H54 (cell line): ENCODE measurements at places on chromosomes 13 and 19.

DNA sequence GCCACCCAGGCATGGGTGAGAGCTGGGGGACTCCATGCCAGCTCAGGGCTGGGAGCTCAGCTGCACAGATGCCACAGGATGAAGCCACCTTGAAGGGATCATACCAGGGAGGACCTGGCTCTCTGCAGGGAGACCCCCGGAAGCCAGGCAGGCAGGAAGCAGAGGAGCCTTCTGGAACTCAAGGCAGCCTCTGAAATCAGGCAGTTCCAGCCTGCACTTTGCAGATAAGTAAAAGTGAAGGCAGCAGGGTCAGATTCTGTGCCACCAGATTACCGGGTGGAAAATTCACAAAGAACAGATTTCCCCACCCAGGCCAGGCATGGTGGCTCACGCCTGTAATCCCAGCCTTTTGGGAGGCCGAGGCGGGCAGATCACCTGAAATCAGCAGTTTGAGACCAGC lies 2.5 kb downstream of the TMEM259 start:
- DNase-seq = no peak

GRCh38 chr13:37306778-37307544 lies 201.5 kb upstream of the CSNK1A1L start:
- peak; percentile 13 for DNase-seq

DNA sequence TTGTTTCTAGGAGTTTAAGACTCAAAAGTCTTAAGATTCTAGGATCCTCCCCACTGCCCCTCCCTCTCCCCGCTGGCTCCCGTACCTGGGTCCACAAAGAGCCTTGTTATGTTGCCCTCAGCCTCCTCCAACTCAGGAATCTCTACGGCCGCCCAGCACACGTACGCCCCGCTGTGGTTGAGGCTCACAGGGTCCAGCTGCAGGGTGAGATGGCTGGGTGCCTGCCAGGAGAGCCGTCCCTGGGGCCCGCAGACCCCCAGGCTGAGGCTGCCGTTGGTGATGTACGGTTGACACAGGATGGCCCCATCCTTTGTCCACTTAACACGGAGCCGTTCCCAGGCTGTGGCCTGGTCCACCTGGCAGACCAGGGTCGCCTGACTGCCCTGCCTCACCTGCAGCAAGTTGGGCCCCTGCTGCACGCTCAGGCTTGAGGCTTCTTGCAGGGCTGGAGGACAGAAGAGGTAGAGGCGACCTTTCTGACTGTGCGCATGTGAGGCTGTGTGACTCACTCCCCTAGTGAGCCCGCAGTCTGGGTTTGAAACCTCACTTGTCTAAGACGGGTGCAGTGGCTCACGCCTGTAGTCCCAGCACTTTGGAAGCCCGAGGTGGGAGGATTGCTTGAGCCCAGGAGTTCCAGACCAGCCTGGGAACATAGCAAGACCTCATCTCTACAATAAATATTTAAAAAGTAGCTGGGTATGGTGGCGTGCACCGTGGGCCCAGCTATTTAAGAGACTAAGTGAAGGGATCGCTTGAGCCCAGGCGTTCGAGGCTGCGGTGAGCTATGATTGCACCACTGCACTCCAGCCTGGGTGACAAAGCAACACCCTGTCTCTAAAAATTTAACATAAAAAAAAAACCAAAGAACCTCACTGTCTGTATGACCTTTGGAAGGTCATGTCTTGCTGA lies 4.0 kb downstream of the TMIGD2 start:
- DNase-seq = no peak

- no peak for DNase-seq
Observed at GRCh38 chr13:111370570-111371535, 50.4 kb downstream of the TEX29 start.

DNA sequence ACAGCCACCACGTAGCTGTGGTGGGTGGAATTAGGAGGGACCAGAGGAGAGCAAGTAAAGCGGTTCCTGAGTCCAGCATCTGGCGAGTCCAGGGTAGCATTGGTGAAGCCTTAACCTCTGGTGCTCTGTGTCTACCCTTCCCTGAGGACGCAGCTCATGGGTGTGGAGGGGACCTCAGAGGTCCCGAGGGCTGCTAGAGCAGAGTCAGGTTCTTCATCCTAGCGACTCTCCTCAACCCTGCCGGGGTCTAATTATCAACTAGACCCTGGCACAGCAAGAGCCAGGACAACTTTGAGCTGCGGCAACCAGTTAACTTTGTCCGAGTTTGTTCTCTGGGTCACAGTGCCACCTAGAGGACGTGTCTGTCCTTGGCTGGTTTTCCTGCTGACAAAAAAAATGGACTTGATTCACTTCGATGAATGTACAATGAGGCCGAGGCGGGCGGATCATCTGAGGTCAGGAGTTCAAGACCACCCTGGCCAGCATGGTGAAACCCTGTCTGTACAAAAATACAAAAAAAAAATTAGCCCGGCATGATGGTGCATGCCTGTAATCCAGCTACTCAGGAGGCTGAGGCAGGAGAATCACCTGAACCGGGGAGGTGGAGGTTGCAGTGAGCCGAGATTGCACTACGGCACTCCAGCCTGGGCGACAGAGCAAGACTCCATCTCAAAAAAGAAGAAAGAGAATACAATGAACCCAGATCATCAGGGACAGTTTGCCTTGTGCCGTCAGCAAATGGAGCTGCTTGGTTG lies 25.0 kb downstream of the TSSK6 start:
- DNase-seq = peak; percentile 79

- DNase-seq = no peak
Observed at GRCh38 chr19:19362075-19362474, 41.4 kb downstream of the MAU2 start.

- no peak for DNase-seq
Observed at GRCh38 chr13:45847554-45848224, 3.9 kb downstream of the SIAH3 start.

- no peak for DNase-seq
Observed at GRCh38 chr13:110338441-110339101, 31.5 kb downstream of the COL4A2 start.

GRCh38 chr19:45876161-45876410 lies 9.9 kb downstream of the IRF2BP1 start:
- DNase-seq = no peak

DNA sequence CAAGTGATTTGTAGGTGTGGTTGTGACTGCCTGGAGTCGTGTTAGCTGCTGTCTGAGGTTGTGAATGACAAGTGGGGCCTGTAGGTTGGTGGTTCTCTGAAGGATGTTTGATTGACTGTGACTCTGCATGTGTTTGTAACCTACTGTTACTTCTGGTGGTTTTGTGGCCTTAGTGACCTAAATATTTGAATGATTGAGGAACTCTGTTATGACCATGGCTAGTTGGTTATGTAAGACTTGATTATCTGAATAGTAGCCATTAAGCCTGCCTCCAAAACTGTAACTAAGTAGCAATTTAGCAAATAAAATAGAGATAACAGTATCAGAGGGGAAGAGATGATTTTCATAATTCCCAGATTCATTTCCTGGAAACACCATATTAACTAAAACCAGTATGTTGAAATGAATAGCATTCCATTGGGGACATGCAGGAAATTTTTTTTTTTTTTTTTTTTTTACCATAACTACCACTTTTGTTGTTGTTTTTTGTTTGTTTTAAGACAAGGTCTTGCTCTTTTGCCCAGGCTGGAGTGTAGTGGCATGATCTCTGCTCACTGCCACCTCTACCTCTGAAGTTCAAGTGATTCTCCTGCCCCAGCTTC lies 865 bp downstream of the ZNF382 start:
- no peak for DNase-seq

GRCh38 chr13:98890186-98890585 lies 87.7 kb downstream of the DOCK9 start:
- DNase-seq = peak; percentile 66

- DNase-seq = peak; percentile 4
Observed at GRCh38 chr13:35630551-35631275, 154.2 kb upstream of the MAB21L1 start.

DNA sequence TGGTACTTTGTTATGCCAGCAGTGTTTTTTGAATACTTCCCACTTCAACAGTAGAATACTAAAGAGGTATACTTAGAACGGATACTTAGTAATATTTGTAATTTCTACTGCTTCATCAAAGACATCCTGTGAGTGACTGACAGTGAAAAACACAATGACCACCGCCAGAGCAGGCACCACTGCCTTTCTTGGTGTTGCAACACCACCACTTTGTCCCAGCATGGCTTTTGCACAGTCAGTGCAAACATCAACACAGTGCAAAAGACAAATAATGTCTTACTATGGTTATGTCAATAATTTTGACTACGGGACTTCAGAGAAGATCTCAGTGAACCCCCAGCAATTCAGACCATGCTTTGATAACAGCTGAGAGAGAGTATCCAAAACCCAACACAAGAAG lies 220.5 kb downstream of the RBM26 start:
- no peak for DNase-seq

DNA sequence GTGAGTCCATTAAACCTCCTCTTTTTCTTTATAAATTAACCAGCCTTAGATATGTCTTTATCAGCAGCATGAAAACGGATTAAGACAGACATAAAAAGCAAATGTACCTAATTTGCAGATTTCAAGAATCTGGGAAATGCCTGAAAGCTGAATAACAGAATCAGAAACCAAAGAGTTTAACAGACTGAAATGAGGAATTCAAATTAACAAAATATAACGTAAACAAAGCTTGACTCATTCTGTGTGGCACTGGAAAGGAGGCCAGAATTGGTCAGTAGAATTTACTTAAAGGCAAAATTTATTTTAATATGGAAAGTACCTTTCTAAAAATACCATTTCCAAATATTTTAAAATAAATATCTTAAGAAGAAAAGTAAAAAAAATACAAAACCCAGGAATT lies 540.6 kb upstream of the HTR2A start:
- DNase-seq = no peak

- no peak for DNase-seq
Observed at GRCh38 chr13:112819816-112820215, 130.0 kb downstream of the ATP11A start.

- DNase-seq = no peak
Observed at GRCh38 chr19:14830702-14831101, 4.3 kb downstream of the OR7A5 start.

DNA sequence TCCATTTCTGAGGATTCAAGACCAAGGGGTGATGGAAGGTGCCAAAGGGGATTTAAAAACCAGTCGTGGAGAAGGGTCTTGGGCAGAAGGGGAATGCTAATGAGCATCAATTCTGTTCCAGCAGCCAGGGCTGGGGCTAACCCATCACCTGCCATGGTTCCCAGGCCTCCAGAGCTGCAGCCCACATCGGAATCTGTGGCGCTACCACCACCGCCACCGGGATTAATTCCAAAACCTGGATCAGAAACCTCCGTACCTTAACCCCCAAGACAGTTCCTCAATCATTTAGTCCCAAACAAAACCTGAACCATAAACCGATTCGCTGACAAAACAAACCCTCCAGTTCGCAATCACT lies 583 bp downstream of the ZNF615 start:
- peak; percentile 14 for DNase-seq

GRCh38 chr19:1040476-1041271 lies 767 bp downstream of the ABCA7 start:
- DNase-seq = peak; percentile 99

DNA sequence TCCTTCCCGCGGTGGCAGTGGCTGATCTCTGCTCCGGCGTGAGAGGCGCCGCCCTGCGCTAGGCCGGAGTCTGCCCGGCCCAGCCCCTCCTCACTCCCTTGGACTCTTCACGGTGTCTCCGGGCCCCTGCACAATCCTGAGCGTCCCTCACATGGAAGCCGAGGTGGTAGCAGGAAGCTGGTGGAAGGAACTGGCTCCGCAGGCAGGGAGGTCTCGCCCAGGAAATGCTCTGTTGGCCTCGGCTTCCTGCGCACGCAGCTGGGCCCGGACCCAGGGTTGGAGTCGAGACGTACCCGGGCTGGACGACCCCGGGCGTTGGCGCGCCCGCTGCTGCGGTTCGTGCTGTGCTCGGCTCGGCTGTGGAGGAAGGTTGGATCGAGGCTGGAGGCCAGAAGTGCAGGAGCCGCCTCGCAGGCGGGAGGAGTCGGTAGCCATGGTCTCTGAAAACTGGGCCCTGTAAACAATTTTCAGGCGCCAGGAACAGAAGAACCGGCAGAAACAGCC lies 46.3 kb downstream of the ZNF724 start:
- DNase-seq = no peak

DNA sequence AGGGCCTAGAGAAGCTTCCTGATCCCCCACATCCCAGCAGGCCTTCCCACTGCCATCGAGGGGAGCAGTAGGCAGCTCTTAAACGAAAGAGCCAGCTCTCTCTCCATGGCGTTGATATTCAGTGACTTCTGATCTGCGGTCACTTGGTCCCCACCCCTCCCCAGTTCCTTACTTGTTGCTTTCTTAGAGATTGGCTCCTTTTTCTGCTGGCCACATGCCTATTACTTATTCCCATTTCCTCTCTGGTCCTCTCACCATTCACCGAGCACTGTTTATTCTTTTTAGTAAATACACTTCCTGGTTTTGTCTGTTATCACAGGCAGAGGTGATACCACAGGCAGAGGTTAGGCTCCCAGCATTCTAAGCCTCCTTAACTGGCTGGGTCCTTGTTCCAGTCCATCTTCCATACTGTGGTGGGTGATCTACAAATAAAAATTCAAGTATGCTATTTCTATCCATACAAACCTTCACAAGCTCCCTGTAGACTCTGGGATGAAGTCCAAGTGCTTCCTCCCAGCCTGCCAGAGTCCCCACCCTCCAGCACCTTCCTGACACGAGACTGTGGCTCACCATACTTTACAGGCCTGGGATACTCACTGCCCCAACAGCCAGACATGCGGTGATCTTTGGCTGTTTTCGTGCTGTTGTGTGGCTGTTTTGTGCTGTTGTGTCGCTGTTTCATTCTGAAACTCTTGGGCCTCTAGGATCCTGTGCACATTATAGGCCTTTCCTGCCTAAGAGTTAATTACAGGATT lies 315.9 kb downstream of the ATP8A2 start:
- no peak for DNase-seq

DNA sequence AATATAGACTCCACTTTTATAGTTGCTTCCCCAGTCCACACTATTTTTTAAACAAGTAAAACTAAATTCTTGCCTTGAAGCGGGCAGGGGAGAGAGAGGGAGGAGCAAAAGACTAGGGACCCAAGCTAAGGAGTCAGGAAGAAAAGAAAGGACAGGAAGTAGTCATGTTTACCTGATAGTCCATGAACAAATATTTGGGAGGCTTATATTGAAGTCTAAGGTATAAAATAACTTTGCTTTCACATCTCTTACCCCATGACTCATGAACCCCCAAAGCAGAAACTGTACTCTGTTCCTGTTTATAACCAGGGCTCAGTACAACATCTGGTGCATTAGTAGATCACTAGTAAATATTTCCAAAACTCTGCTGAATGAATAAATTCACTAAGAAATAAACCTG lies 67.3 kb downstream of the ZAR1L start:
- DNase-seq = no peak
